ENCODE measurements at places on chromosomes 16 and 17. TPM values are rescaled to one million over a fixed set of nuclear protein-coding genes. Genes with fewer than 3 reads are reported as not detected.

ACAP1 gene
- not detected for total RNA-seq

- peaks cover 34% of the 10 kb centered on the region for H3K36me3 ChIP-seq
- H3K27ac ChIP-seq, result peak overlapping the region; percentile 97
- DNase-seq, result no peak
- H3K4me1 ChIP-seq, result peaks cover 34% of the 10 kb centered on the region
- no peaks in the 10 kb centered on the region for H3K27me3 ChIP-seq
Observed at GRCh38 chr16:30064729-30065101, 845 bp upstream of the ALDOA start.

GRCh38 chr16:84356591-84357116 lies 11.7 kb upstream of the ATP2C2 start:
- H3K27me3 ChIP-seq, result no peaks in the 10 kb centered on the region
- H3K4me1 ChIP-seq, result peaks cover 50% of the 10 kb centered on the region
- H3K4me3 ChIP-seq, result peak overlapping the region; percentile 59
- peak overlapping the region; percentile 97 for H3K27ac ChIP-seq

DNA sequence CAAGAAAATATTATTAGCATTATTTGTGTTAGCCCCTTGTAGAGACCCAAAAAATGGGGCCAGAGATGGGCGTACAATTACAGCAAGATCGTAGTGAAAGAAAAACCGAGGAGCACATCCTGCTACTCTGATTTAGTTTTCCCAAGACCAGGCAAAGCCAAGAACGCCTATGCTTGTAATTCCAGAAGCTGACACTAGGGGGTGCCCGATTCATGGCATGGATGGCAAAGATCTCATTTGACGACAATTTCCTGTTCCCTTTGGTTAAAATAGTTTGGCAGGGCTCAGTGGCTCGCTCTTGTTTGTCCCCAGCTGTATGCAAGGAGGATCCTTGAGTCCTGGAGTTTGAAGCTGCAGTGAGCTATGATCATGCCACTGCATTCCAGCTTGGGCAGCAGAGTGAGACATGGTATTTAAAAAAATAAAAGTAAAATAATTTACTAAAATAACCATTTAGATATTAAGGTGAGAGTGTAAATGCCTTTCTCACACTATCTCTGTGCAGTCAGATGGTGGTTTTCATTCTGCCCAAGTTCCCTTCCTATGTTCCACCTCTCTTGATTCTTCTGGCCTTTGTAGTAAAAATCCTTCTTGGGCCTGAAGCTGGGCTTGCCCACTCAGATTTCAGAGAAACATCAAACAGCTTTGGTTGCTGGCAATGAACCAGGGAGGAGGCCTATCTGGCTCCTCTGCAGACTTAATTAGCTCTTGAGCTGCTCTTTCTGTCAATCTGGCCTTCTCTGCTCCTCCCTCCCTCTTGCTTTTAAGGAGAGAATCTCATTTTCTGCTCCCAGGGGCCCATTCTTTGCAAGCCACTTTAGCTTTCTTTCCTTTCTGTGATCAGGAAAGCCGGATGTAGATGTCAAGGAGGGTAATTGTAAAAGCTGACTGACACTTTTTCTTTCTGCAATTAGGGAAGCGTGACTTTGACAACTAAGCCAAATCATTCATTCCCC lies 31.2 kb downstream of the TMEM238L start:
- H3K36me3 ChIP-seq, result no peaks in the 10 kb centered on the region
- no peaks in the 10 kb centered on the region for H3K4me1 ChIP-seq
- no peak overlapping the region for H3K4me3 ChIP-seq

GRCh38 chr16:58501242-58502131 lies 1.5 kb downstream of the NDRG4 start:
- H3K4me3 ChIP-seq, result peak overlapping the region; percentile 70
- peaks cover 7% of the 10 kb centered on the region for H3K4me1 ChIP-seq
- no peak overlapping the region for H3K27ac ChIP-seq
- DNase-seq, result no peak
- no peaks in the 10 kb centered on the region for H3K36me3 ChIP-seq

- no peak overlapping the region for H3K27ac ChIP-seq
- peak overlapping the region; percentile 60 for H3K4me3 ChIP-seq
- no peaks in the 10 kb centered on the region for H3K36me3 ChIP-seq
- 0 out of 2 replicates have a peak, but pooled peaks cover 6% of the 10 kb centered on the region for H3K27me3 ChIP-seq
Observed at GRCh38 chr17:83079766-83080578, 563 bp downstream of the METRNL start.

DNA sequence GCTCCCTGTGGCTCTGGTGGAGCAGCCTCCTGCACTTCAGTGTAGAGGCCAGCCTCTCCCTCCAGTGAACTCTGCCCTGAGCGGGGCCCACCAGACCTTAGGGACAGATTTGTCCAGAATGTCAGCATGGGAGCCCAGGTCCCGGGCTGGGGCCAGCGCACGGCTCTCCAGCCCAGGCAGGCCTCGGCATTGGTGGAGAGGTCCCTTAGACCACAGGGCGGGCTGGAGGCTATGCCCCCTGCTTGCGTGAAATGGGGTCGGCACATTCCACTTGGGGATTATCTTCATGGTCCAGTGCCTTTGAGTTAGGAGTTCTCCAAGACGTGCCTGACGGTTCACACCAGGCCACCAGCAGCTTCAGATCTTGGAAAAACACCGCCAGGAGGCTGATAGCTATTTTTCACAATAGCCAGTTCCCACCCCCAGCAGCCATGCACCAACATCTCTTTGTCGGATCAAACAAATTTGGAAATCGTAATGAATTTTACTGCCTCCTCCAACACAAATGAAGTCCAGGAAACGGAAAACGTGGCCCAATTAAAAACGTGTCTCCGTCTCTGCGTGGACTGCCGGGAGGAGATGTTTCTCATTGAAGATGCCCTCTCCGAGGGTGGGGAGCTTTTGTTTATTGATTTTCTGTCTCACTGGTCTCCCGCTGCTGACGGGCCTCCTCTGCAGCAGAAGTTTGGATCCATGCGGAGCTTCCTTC lies 110.0 kb upstream of the CIBAR2 start:
- no peak overlapping the region for H3K4me3 ChIP-seq
- no peaks in the 10 kb centered on the region for H3K27me3 ChIP-seq
- DNase-seq, result no peak
- H3K27ac ChIP-seq, result no peak overlapping the region
- H3K36me3 ChIP-seq, result no peaks in the 10 kb centered on the region
- peaks cover 8% of the 10 kb centered on the region for H3K4me1 ChIP-seq

All from PC-3 (cell line).